ENCODE measurements at places on chromosomes 16 and 17.

GRCh38 chr17:61457226-61457983, 5.2 kb downstream of the TBX4 start:
- no peak for DNase-seq

- peak; percentile 9 for DNase-seq
Measured at GRCh38 chr17:66548158-66548557, 245.7 kb downstream of the PRKCA start.

DNA sequence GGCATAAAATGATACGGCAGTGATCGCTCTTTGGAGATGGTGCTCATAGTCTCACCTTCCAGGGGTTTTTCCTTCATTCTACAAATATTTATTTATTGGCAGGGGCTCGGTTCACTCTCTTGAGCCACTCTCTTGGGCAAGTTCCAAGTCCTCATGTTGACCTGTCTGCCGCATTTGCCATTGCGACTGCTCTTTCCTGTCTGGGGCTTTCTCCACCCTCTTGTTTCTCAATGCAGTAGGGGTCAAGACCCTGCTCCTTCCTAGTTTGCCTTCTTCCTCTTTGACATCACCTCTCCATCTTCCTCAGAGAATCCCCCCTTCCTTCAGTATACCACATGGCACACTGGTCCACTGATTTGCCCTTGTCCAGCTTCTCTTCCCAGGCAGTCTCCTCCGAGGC, 21.9 kb upstream of the LRRC75A start:
- no peak for DNase-seq

- no peak for DNase-seq
Measured at GRCh38 chr16:85046931-85047866, 19.6 kb downstream of the KIAA0513 start.

DNA sequence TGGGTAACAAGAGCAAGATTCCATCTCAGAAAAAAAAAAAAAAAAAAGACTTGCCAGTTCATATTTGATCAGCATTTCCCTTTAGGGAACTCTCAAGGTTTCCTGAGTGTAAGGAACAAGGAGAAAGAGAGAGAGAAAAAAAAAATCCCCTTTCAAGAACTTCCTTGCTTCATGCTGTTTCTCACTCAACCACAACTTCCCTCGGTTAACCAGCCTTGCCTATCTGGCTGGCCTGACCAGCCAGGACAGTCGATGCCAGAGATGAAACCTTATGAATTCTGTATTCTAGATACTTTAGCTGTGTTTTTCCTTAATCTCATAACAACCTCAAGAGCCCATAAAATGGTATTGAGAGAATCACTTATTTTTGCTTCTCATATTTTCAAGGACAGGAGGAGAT, 2.6 kb upstream of the N4BP1 start:
- DNase-seq: no peak

GRCh38 chr17:82396601-82397435, 21.3 kb upstream of the HEXD start:
- no peak for DNase-seq

DNA sequence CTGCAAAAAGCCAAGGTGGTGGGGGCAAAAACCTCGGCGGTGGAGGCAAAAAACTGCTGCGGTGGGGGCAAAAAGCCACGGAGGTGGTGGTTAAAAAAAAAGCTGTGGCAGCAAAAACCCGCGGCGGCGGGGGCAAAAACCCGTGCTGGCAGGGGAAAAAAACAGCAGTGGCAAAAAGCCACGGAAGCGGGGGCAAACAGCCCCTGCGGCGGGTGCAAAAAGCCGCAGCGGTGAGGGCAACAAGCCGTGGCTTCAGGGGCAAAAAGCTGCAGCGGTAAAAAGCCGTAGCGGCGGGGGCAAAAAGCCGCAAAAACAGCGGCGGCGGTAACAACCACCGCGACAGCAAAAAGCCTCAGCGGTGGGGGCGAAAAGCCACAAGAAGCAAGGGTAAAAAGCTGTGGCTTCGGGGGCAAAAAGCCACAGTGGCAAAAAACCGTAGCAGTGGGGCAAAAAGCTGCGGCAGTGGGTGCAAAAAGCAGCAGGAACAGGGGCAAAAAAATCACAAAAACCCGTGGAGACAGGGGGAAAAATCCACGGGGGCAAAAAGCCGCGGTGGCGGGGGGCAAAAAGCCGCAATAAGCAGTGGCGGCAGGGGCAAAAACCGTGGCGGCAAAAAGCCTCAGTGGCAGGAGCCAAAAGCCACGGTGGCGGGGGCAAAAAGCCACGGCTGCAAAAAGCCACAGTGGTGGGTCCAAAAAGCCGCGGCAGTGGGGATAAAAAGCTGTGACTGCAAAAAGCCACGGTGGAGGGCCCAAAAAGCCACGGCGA, 193.7 kb downstream of the SHCBP1 start:
- no peak for DNase-seq

- DNase-seq: no peak
Measured at GRCh38 chr17:1645207-1646171, at the start of gene SCARF1. TSS of gene SCARF1 (minus strand) at chr17:1645732. CDS start at chr17:1645697, 35 bp downstream.
